Lower lobe of right lung (tissue), 2 donors: ENCODE measurements at places on chromosomes 12 and 14. TPM values are rescaled to one million over a fixed set of nuclear protein-coding genes. Genes with fewer than 3 reads are reported as not detected.

The AHNAK2 gene
- 10.8 TPM for total RNA-seq

The CCDC196 gene
- not detected for total RNA-seq

The LRRC43 gene
- 4.2 TPM for total RNA-seq

The PLEKHA5 gene
- total RNA-seq = 29.2 TPM

The WDR89 gene
- 11.7 TPM for total RNA-seq

The KCNC2 gene
- not detected for total RNA-seq

The MOAP1 gene
- total RNA-seq = 30.3 TPM

The SPIC gene
- not detected for total RNA-seq

The SLC48A1 gene
- total RNA-seq = 39.9 TPM

The LRP1-AS gene
- not detected for total RNA-seq

The SLC38A4 gene
- total RNA-seq = 1.1 TPM

The HOXC4 gene
- total RNA-seq = 0.47 TPM

The GYS2 gene
- total RNA-seq = not detected

The CLEC6A gene
- total RNA-seq = 3.4 TPM

The MYO1A gene
- total RNA-seq = 2.9 TPM

The AVPR1A gene
- total RNA-seq = 2.2 TPM

The CIROP gene
- not detected for total RNA-seq

The TSHR gene
- total RNA-seq = not detected

The GPX2 gene
- not detected for total RNA-seq

The RPL10L gene
- not detected for total RNA-seq

The STAB2 gene
- total RNA-seq = 1.4 TPM

The ACSM4 gene
- not detected for total RNA-seq

The CRY1 gene
- total RNA-seq = 18.8 TPM

The TRIM9 gene
- 0.92 TPM for total RNA-seq

The TPH2 gene
- total RNA-seq = not detected

The LRP1 gene
- 404 TPM for total RNA-seq

The KRT6C gene
- not detected for total RNA-seq

The MUCL1 gene
- not detected for total RNA-seq

The TSFM gene
- 22.6 TPM for total RNA-seq

The CFAP73 gene
- total RNA-seq = 7.3 TPM

The GPR65 gene
- total RNA-seq = 13.4 TPM

The FLVCR2 gene
- 42.4 TPM for total RNA-seq

The PRH1 gene
- total RNA-seq = 13.9 TPM
